ENCODE measurements at places on chromosomes 5 and 9.
A peak's percentile ranks its signal among the peaks of the same experiment; 100 is the strongest.

- DNase-seq: no peak
Observed at GRCh38 chr9:128898845-128899565, 17.1 kb downstream of the LRRC8A start.

DNA sequence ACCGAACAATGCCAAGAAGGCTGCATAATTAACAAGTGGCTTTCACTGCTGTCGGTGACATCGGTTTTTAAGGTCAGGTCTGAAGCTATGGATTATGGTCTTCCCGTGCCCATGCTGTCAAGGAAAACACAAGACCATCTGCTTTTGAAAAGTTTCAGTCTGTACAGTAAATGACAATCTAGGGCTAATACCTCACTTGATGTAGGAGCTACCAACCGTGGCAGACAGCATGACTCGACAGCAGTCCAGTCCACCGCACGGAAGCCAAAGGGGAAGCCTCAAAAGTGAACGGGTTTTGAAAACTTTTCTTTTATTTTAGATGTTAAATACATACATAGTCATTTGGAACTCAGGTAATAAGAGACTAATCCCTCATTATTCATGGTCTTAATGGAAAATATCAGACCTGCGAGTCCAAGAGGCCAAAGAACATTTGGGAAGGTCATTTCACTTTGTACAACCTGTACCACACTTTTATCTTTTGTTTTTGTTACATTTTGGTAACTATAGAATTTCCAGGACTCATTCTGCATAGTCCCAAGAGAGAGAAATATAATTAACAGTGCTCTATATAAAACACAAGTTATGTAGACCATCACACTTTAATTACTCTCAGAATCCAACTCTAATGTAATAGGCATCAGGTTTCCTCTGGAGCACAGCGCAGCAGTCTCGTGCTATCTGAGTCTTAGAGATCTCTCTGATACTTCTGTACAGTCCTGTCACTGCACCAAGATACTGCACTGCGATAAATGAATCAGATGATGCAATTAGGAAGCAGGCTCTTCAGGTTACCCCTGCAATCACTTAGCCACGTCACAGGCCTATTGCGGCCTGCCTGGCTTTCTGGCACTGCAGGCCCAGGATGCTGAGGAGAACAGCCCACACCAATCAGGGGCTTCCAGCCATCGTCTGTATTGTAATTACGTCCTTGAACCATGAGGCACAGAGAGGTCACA is 184.9 kb downstream of the FANCC start:
- DNase-seq: no peak

DNA sequence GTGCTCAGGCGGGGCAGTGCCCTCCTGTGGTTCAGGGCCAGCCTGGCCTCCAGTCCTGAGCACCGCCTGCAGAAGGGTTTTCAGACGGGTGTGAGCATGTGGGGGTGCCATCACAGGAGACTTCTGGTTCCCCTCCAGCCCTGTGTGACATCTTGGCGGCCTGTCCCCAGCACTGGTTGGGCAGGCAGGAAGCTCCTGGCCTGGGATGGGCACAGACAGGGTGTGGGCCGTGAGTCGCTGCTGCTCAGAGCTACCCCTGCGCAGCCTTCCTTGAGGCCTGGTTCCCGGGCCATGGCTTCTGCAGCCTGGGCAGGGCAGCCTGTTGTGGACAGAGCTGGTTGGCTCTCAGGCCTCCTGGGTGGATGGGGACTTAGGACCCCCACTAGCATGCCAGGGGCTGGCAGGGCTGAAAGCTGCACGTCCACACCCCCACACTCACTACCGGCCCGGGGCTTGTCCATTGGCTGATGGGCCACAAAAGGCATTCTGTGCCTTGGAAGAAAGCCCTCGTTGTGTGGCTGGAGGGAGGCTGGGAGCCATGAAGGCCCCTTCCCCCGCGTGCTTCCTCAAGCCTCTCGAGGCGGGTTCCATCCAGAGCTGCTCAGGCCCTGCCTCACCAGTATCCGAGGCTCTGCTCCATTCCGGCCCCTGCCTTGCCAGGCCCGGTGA is 58.7 kb downstream of the RXRA start:
- no peak for DNase-seq

GRCh38 chr9:136409557-136410455 is 608 bp downstream of the ENTR1 start:
- DNase-seq: peak; percentile 25

- no peak for DNase-seq
Observed at GRCh38 chr5:170631466-170632195, 127.8 kb downstream of the KCNIP1 start.

GRCh38 chr9:136982232-136983051 is at the start of gene LCNL1:
LCNL1 (plus strand) TSS chr9:136982993; CDS start chr9:136983587, 594 bp downstream.
- DNase-seq: no peak

- DNase-seq: no peak
Observed at GRCh38 chr9:117704597-117704996, 394 bp downstream of the TLR4 start.

GRCh38 chr5:103245761-103246160 is 12.8 kb upstream of the MACIR start:
- DNase-seq: no peak

DNA sequence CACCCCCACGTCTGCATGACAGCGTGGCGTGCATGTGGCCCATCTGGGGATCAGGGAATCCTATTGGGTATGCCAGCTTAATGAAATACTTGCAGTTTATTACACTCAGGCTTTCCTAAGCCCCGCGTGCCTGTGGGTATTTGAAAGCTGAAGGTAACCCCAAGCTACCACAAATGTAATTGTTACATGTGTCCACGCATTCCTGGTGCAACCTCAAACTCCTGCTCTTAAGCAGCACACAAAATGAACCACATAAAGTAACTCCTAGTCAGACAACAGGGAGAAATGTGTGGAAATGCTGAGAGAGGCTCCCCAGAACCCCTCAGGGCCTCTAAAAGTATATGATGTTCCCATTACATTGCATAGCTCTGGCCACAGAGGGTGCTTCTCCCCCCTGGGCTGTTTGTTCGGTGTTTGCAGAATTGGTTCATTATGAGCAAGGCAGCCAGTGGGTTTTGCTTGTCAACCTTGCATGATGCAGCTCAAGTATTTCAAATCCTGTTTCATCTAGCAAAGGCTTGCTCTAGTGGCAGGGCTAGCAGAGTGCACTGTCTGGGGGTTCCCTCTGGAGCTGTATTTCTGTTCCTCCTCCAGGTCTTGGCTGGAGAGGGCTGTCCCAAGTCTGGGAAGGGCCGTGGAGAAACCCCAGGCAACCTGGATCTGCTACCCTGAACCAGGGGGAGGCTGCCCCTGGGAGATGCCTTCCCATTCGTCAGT is 1.8 kb upstream of the DCANP1 start:
- no peak for DNase-seq

- DNase-seq: no peak
Observed at GRCh38 chr5:132549576-132549975, 6.3 kb upstream of the IL5 start.

- DNase-seq: no peak
Observed at GRCh38 chr9:125568621-125569020, 138.4 kb downstream of the MAPKAP1 start.

GRCh38 chr5:133938039-133938821 is 30.2 kb downstream of the C5orf15 start:
- no peak for DNase-seq

GRCh38 chr9:121297389-121297788 is 29.4 kb downstream of the GSN start:
- DNase-seq: no peak

DNA sequence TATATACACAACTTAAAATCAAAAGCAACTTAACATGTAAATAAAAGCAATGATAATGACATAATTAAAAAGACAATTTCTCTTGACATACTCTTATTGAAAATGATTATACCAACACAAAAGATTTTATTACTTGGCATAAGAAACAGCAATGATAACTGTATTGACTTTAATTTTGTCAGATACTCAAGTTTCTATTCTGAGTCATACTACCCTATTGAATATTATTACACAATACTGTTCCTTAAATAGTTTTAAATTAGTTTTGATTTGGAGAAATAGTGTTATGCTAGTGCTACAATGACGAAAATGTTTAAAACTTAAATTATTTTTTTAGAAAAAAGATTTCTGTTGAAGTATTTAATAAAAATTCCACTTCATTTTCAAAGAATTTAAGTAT is 1319.3 kb upstream of the C9orf72 start:
- no peak for DNase-seq

- DNase-seq: no peak
Observed at GRCh38 chr5:1643651-1644392, 120.1 kb upstream of the LPCAT1 start.

DNA sequence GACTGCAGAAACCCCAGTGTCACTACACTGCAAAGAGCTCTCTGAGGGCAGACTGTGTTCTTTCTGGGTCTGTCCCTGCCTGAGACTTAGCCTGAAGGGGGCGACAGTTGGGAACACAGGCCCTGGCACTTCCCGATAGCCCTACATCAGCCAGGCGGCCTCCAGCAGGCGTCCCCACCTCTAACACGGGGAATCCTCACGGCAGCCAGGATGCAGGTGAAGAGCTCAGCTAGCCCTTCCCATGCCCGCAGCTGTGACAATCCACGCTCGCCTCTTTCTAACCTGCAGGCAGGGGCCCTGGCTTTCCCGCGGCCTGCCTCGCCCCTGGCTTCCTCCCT is 5.9 kb downstream of the MED22 start:
- DNase-seq: no peak

GRCh38 chr5:148511810-148512347 is 128.1 kb downstream of the FBXO38 start:
- DNase-seq: no peak

DNA sequence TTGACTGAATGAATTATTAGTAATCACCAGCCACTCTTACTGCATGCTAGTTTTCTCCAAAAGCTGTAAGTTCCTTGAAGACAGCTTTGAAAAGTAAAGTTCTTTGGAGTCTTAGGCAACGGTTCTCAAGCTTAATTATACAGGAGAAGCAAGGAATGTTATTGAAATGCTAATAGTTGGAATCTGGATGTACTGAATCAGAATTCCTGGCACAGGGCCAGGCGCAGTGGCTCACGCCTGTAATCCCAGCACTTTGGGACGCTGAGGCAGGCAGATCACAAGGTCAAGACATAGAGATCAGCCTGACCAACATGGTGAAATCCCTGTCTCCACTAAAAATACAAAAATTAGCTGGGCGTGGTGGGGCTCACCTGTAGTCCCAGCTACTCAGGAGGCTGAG is 33.4 kb downstream of the GRIA1 start:
- DNase-seq: no peak

- DNase-seq: no peak
Observed at GRCh38 chr5:148861088-148861487, 34.7 kb downstream of the ADRB2 start.

GRCh38 chr5:151058891-151059489 is 21.8 kb downstream of the TNIP1 start:
- DNase-seq: no peak

GRCh38 chr5:170441393-170441784 is 52.2 kb upstream of the KCNMB1 start:
- DNase-seq: no peak

GRCh38 chr5:11007269-11007870 is 246.3 kb upstream of the DAP start:
- DNase-seq: no peak

GRCh38 chr9:38136386-38136785 is 67.4 kb upstream of the SHB start:
- DNase-seq: no peak

GRCh38 chr5:125186911-125187375 is 440.5 kb upstream of the ZNF608 start:
- DNase-seq: no peak

DNA sequence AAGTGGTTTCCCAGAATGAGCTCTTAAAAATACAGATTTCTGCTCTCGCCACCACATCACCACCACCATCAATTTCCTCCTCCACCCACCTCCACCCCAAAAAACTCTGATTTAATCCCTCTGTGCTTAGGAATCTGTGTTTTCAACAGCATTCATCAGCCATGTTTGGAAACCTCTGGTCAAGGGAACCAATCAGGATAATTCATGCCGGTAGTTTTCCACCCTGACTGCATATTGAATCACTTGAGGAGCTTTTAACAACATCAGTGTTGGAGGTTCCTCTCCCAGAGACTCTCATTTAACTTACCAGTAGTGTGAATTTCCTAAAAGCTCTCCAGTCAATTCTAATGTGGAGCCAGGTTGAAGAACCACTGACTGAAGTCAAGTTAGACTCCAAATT is 46.0 kb upstream of the DAB2 start:
- no peak for DNase-seq

GRCh38 chr5:125413496-125414274 is 667.2 kb upstream of the ZNF608 start:
- no peak for DNase-seq

DNA sequence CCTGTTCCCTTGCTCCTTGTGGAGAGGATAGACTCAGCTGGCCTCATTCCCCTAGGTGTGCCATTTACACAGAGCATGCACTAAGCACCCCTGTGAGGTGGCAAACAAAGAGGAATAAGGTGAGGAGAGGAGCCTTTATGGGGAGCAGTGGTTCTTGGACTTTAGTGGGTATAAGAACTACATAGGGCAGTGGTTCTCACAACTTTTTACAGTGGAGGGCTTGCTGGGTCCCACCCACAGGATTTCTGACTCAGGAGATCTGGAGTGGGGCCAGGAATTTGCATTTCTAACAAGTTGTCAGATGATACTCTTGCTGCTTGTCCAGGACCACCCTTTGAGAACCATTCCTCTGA is 42.0 kb downstream of the CSF1R start:
- DNase-seq: no peak

DNA sequence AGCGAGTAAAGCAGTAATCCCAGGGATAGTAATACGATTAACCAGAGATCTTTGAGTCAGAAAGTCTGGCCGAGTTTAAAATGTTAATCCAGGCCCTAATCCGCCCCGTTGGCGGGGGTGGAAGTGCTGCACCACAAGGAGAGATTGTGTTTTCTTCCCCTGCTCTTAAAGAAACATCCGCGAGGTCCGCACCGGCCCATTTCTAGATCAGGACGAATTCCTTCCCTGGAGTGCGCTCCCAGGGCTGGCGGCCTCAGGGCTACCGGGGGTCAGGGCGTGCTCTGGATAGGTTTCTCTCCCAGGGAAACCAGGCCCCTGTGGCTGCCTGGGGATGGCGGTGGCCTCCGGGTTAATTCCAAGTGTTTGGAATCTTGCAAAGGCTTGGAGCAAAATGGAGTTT is 9.3 kb upstream of the NEUROG1 start:
- DNase-seq: no peak

- no peak for DNase-seq
Observed at GRCh38 chr9:96524045-96524444, 74.1 kb downstream of the HABP4 start.

GRCh38 chr5:98578438-98578837 is 195.0 kb upstream of the RGMB start:
- DNase-seq: no peak

GRCh38 chr5:14579731-14580397 is 1.7 kb upstream of the OTULINL start:
- no peak for DNase-seq

- no peak for DNase-seq
Observed at GRCh38 chr5:1736065-1736464, 63.6 kb downstream of the MRPL36 start.

DNA sequence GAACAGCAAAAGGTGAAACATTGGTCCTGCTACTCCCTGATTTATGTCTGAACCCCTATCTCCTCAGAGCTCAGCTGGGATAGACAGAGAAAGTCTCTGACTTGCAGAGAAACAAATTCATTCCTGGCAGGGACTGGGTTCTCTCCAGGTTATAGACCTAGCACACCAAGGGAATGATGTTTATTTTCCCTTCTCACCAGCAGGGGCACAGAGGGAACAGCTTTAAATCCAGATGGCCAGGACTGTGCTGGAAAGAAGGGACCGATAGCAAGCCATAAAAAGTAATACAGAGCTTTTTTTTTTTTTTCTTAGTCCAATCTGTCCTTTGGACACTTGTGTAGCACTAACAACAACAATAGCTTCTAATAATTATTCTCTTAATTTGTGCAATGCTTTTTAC is 141.1 kb upstream of the C9orf72 start:
- DNase-seq: no peak
